Stimulated activated CD4-positive, alpha-beta T cell treated with anti-CD3 and anti-CD28 coated beads, TNF-alpha, amount 100 ng/mL, for 1 hour (primary cell): ENCODE measurements at places on chromosomes 4 and X.

- no peak for DNase-seq
These were observed 51.4 kb downstream of the CD99L2 start for GRCh38 chrX:150847088-150847487.

DNA sequence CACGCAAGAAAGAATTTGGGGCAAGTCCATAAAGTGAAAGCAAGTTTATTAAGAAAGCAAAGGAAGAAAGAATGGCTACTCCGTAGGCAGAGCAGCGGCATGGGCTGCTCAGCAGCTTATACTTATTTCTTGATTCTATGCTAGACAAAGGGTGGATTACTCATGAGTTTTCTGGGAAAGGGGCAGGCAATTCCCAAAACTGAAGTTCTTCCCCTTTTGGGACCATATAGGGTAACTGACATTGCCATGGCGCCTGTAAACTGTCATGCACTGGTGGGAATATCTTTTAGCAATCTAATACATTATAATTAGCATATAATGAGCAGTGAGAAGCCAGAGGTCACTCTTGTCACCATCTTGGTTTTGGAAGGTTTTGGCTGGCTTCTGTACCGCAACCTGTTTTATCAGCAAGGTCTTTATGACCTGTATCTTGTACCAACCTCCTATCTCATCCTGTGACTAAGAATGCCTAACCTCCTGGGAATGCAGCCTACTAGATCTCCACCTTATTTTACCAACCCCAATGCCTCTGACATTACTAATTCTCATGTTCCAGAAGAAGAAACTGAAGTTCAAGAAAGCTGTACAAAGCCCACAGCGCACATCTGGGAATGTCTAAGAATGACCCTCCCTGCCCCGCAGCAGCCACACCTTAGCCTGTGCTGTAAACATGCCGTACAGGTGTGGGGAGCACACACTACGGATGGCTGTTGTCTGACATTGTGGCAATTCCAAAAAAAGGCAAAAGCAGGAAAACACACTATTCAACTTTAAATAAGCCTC is 18.6 kb downstream of the RXFP1 start:
- DNase-seq, result no peak

DNA sequence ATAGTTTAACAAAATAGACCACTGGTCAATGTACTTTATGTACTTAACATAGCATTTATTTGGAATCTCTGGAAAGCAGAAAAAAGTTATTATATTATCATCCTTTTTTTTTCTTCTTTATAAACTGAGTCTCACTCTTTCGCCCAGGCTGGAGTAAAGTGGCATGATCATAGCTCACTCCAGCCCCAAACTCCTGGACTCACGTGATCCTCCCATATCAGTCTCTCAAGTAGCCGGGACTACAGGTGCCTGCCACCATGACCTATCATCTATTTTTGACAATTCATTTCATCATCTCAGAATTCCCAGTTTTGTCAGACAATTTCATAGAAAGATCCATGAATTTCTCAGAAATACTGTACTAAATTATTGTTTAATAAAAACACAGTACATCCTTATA is 12.7 kb downstream of the RAB28 start:
- no peak for DNase-seq

- no peak for DNase-seq
These were observed 3.2 kb downstream of the SPON2 start for GRCh38 chr4:1169171-1169671.

DNA sequence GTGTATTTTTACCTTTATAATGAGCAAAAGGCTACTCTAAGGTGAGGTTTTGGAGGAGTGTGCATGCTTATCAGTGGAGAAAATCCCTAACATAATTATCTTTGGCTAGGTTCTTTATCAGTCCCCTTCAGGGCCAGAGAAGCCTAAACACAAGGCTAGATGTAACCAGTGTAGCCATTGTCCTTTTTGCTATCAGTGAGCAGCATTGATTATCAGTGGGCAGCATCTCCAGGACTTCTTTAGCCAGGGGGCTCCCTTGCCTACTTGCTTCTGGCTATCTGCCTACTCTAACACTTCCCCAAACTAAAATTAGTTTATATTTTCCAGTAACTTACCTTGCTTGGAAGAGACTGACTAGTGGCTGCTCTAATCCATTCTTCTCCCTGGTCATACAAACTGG is 595.6 kb downstream of the TRAM1L1 start:
- no peak for DNase-seq

DNA sequence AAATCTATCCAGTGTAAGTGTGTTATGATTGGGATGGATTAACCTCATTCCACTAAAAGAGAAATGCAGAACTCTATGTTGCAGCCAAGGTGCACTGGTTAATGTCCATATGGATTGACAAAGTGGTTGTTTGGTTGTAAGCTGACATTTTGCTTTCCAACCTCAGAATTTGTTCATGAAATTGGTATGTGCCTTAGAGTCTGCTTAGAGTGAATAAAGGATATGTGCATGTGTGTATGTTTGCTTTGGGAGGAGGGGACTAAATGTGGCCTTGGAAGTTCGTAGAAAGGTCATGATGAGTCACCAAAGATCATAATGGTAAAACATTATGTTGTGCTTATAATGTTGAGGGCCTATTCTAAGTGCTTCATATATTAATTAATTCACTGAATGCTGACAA is 44.1 kb upstream of the MBNL3 start:
- DNase-seq, result no peak

GRCh38 chr4:154714339-154715040 is 29.3 kb upstream of the LRAT start:
- DNase-seq, result no peak

GRCh38 chr4:108511618-108512017 is 108.8 kb upstream of the RPL34 start:
- no peak for DNase-seq

GRCh38 chr4:3336382-3337356 is 43.8 kb downstream of the RGS12 start:
- no peak for DNase-seq

DNA sequence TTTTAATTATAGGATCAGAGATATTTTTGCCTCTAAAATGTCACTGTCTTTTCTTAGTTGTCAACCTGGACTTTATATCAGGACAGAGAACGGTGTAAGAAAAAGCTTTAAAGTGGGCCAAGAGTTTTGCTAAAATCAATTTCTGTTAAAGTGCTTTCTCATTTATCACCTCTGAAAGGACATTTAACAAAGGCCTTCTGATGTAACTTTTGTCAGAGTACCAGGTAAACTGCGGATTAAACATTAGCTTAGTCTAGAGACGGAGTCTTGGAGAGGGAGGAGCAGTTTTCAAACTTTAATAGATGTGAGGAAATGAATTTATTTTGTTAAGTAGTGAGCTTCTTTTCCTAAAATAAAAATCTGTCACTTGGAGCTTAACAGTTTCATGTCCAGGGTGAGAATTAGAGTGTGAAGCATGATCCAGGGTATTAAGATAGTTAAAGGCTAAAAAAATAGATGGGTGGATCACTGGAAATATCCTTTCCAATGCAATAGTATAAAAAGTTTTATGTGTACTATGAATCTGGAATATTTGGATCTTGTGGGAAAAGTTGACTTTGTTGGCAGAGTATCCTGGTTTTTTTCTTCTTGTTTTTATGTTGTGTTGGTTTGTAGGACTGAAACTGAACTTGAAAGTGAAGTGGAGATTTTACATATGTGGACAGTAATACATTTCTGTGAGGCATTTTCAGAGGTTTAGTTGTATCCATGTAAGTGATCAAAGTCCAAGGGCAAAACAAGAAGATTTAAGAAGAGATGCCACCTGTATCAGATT is 33.6 kb upstream of the BMPR1B start:
- no peak for DNase-seq

DNA sequence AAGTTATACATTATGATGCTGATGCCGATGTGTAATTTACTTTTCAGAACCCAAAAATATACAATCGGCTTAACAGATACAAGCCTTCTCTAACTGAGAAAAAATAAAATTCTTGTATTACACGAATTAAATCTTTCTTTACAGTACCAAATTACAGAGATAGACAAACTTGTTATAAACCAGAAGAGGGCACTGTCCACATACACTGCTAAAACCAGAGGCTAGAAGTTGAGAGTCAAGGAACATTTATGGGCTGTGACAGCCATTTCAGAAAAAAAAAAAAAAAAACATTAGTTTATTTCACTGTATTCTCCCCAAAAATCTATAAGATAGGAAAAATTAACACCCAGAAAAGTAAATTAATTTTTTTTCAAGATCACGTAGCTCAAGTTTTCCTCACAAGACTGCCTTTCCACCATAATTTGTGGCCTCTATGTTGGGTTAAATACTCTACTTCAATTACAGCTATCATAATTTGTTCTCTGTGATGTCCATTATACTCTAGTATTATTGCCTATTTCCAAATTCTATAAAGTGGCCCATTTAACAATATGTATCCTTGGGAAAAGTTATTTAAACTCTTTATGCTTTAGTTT is 12.0 kb downstream of the EREG start:
- DNase-seq, result no peak

DNA sequence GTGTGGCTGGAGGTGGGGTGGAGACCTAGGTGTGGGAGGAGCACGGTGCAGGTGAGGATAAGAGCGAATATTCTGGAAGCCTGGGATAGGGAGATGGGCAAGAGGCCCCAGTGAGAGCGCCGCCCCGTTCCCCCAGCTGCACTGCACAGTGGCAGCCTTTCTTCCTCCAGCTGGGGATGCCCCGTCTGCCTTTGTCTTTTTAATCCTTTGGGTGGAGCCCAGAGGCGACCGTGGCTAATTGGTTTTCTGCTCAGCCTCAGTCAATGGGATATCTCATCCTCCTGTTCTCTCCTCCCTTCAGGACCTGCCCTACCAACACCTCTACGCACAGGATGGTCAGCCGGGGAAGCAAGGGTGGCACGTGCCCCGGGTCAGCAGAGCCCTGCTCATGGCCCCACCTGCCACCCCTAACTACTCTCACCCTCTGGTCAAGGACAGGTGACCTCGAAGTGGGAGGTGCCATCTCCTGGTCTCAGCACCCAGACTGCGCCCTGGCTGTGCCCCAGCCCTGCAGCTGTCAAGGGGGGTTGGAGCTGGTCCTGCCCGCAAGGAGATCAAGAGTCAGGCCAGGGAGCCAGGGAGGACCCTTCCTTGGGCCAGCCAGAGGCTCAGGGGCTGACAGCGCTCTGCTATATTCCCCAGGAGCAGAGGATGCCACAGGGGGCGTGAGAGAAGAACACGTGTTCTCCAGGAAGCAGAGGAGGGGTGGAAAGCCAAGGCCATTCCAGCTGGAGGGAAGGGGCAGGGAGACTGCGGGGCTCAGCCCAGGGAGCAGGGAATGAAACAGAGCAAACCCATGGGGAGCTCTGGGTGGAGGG is 64.0 kb downstream of the ADRA2C start:
- DNase-seq, result no peak

DNA sequence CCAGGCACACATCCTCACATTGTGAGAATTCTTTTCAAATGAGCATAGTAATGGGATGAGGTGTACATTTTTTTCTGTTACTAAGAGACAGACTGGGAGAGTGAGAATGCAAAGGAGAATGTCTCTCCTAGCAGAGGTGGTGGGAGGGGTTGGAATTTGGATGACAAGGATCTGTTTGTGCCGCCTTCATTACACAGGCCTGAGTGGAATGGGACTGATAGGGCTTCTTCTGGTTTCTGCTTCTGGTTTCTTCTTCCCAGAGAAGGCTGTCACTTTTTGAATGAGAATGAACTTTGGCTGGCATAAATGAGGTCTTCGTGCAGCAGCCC is 55.4 kb downstream of the C4orf51 start:
- DNase-seq, result no peak

DNA sequence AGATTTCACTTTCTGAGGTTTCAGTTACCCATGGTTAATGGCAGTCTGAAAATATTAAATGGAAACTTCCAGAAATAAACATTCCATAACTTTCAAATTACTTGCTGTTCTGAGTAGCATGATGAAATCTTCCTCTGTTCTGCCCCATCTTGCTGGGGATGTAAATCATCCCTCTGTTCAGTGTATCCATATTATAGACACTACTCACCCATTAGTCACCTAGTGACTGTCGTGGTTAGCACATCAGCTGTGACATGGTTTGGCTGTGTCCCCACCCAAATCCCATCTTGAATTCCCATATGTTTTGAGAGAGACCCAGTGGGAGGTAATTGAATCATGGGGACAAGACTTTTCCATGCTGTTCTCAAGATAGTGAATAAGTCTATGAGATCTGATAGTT is 125.5 kb upstream of the GIMD1 start:
- no peak for DNase-seq

- DNase-seq, result no peak
These were observed 229.5 kb downstream of the STK32B start for GRCh38 chr4:5280828-5281227.

- DNase-seq, result no peak
These were observed 725.1 kb downstream of the C4orf33 start for GRCh38 chr4:129821073-129821472.

GRCh38 chr4:13783800-13784411 is 156.4 kb upstream of the BOD1L1 start:
- DNase-seq, result no peak

GRCh38 chr4:93384241-93384640 is 444.3 kb upstream of the ATOH1 start:
- no peak for DNase-seq

DNA sequence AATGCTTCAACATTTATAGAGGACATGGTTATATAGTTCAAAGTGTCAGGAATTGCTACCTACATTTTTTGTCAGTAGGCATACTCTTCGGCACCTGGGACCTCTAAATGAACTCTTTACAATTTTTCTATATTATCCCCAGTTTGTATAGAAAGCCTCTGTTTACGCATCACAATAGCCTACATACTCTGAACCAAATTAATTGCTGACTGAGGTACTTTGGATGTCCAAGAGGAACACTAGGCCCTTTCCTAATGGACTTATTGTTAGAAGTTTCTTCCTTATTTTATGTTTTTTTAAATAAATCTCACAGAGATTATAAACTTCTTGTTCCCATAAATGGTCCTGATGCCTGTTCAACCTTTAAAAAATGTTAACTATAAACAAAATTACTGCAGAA is 8.4 kb upstream of the AFF2 start:
- no peak for DNase-seq

GRCh38 chr4:54553001-54553400 is 104.8 kb upstream of the KIT start:
- DNase-seq, result no peak

- DNase-seq, result no peak
These were observed 255.4 kb downstream of the NKX6-1 start for GRCh38 chr4:84243685-84244084.

- DNase-seq, result no peak
These were observed 129.1 kb upstream of the NAP1L5 start for GRCh38 chr4:88826771-88827170.

GRCh38 chr4:155758481-155759371 is at the start of gene GUCY1B1:
GUCY1B1 (plus strand) TSS chr4:155759021; CDS start chr4:155759141, 120 bp downstream.
- DNase-seq, result peak; percentile 32

- DNase-seq, result no peak
These were observed 11.5 kb downstream of the HNRNPH2 start for GRCh38 chrX:101419489-101419888.

DNA sequence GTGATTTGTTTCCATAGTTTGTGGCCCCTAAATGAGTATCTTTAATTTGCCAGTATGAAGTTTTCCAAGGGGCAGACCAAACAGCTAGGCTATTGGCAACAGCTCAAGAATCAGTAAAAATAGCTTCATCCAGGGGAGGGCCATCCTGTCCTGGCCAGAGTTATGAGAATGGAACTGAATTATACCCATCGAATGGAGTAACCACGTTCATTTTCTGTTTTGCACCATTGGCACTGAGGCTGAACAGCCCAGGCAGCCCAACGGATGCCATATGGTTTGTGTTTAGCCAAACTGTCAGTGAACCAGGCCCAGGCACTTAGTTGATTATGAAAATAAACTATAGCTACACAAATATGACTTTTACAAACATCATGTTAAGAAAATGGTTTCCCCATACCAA is 17.7 kb upstream of the ASB5 start:
- DNase-seq, result no peak

- DNase-seq, result no peak
These were observed 121.3 kb downstream of the EGF start for GRCh38 chr4:110034026-110034393.
